ENCODE measurements at places on chromosomes 5 and 9.

GRCh38 chr9:92528522-92528849 is 7.3 kb downstream of the ECM2 start:
- ATAC-seq: no peak

- peak; percentile 67 for ATAC-seq
Observed at GRCh38 chr9:105245029-105245890, 809 bp downstream of the SLC44A1 start.

GRCh38 chr9:91359734-91360470 is 1.8 kb downstream of the AUH start:
- ATAC-seq: no peak

- no peak for ATAC-seq
Observed at GRCh38 chr9:26058111-26058895, 380.1 kb upstream of the TUSC1 start.

DNA sequence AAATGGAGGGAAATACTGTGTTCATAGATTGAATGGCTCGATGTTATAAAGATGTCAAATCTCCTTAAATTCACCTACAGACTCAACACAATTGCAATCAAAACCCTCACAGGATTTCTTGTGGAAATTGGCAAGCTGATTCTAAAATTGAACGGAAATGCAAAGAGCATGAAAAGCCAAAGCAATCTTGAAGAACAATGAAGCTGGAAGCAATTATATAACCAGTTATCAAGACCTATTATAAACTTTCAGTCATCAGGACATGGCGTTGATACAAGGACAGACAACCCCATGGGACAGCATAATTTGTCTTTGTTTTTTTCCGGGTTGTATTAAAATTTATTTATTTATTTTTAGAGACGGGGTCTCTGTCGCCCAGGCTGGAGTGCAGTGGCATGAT is 53.5 kb upstream of the OTULINL start:
- no peak for ATAC-seq

GRCh38 chr5:15132816-15133405 is 261.3 kb upstream of the ANKH start:
- ATAC-seq: no peak

DNA sequence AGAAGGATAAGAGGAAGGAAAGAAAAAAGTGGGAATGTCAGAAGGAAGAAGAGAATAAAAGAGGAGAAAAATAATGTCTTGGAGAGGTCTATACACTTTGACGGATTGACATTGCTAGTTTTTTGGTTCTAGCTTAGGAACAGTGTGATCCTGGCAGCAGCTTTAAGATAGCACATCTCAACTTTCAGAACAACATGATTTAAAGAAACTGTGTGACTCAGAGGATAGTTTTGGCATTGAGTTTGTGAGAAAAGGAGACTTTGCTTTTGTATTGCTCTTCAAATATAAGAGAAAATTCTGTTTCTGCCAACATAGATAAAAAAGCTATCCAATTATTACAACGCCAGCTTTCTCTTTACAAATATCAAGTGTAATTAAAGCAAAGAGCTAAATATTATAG is 260.7 kb upstream of the ARRDC3 start:
- ATAC-seq: no peak

DNA sequence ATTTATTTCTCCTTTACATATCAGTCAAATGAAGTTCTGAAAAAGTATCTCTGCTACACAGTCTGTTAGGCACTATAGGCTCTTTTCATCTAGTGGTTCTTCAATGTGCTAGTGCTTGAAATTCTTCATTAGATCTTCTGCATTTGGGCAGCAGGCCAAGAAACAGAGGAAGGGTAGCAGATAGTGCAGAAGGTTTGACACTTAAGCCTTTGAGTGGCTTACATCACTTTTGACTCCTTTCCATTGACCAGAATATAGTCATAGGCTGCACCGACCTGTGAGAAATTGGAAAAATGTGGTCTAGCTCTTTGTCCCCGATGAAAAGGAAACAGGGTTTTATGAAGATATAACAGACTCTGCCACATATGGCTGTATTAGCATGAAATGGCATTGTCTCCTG is 459.5 kb upstream of the PTGER4 start:
- ATAC-seq: no peak

DNA sequence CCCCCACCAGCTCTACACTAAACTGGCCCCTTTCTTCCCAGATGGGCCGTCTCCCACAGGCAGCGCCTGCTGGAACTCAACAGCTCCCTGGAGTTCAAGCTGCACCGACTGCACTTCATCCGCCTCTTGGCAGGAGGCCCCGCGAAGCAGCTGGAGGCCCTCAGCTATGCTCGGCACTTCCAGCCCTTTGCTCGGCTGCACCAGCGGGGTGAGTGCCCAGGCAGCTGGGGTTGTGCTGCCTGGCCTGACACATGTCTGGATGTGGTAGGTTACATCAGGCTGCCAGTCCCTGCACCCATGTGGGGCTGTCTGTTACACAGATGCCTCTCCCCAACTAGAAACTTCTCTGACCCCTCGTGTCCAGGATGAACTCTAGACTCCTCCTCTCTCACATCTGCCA is 9.8 kb downstream of the NHP2 start:
- ATAC-seq: no peak

DNA sequence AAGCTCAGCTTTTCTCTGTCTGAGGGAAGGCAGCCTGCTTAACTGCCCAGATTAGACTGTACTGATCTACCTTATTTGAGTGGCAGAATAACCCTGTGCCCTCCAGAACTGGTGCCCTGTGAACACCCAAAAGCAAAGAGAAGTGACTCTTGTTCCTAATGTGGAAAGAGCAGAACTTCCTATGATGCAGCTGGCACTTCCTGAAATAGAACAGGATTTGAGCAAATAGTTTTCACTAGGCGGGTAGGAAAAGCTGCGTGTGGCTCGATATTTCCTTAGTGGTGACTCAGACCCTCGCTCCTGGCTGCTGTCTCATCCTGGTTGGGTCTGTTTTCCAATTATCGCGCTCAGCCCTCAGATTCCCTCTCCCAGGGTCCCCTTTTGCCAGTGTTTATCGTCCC is 89.9 kb downstream of the SH3TC2 start:
- peak; percentile 81 for ATAC-seq

GRCh38 chr9:121455527-121456239 is 44.0 kb downstream of the GGTA1 start:
- no peak for ATAC-seq

GRCh38 chr5:57340681-57341080 is 141.9 kb downstream of the ACTBL2 start:
- ATAC-seq: no peak

DNA sequence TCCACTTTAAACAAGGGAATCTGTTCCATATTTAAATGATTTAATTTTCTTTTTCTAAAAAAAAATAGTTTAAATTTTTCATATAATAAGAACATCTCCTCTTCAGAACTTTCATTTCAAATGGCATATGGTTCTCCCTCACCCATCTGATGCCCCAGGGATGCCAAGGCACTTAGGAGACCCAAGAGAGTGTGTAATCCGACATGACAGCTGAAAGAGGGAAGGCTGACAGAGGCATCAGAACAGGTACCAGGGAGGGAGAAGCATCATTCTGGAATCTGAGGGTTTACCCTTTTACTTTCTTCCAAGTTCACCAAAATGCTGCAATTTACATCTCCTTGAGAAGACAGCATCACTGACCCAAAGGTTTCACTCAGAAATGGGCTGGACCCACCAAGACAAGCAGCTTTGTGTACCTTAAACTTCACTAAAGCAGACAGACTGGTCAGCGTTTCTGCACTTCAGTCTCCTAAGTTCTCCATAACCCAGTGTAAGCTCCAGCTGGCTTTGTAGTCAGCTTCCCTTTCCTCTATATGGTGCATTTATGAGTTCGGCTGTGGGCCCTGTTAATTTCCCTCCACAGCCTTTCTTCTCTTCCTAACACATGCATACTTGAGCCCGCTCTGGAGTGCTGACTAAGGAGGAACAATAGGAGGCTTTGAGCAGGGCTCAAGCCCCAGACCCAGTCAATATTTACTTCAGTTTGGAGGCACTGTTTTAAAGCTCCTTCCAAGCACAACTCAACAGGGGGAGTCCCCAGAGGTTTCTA is 17.7 kb downstream of the EFNA5 start:
- ATAC-seq: no peak

- ATAC-seq: peak; percentile 7
Observed at GRCh38 chr9:96420468-96421219, 2.5 kb upstream of the ZNF367 start.

DNA sequence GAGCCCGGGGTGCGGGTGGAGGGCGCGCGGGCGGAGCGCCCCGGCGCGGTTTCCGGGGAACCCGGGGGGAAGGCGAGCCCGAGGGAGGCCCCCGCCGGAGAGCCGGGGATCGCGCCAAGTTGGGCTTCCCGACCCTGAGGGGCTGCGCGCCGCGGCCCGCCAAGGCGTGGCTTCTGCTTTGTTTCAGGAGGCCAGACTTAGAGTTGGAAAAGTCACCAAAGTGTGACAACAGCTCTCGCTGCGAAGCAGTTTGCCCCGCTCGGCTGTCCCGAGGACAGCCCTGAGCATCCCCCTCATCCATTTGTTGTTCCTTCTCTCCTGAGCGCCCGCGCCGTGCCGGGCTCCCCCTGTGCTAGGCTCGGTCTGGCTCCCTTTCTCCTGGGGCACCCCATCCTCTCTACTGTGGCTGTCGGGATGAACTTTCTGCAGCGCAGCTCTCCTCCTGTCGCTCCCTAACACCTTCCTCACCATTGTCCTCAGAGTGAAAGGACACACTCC is 410 bp downstream of the GLIPR2 start:
- peak; percentile 10 for ATAC-seq

GRCh38 chr9:74361508-74361907 is 135.6 kb upstream of the RORB start:
- peak; percentile 81 for ATAC-seq

DNA sequence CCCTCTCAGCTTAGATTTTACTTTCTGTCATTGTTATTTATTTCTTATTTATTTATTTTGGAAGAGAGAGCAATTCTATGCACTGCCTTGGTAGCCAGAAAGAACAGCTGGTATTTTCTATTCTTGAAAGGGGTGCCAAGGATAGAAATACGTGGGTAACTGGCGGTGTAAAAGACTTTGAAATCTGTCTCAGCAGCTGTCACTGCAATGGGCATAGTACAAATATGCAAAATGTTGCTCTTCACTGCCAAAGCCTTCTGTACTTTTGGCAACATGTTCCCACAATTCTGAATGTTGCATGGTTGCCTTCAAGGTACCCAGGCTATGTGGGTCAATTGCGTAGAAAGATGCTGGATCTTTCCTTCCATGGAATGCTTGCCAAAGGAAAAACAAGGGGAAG is 230.2 kb upstream of the EDIL3 start:
- no peak for ATAC-seq

Measured in esophagus mucosa (tissue), 1 donor.